NCI-H2029 (cell line): ENCODE measurements at places on chromosomes 6 and 20.

- DNase-seq = peak; percentile 84
These were observed 21.0 kb upstream of the RSPH4A start for GRCh38 chr6:116595247-116595646.

- no peak for DNase-seq
These were observed 194.7 kb upstream of the RREB1 start for GRCh38 chr6:6912817-6913744.

GRCh38 chr20:47711046-47711752, 74.1 kb downstream of the SULF2 start:
- no peak for DNase-seq

DNA sequence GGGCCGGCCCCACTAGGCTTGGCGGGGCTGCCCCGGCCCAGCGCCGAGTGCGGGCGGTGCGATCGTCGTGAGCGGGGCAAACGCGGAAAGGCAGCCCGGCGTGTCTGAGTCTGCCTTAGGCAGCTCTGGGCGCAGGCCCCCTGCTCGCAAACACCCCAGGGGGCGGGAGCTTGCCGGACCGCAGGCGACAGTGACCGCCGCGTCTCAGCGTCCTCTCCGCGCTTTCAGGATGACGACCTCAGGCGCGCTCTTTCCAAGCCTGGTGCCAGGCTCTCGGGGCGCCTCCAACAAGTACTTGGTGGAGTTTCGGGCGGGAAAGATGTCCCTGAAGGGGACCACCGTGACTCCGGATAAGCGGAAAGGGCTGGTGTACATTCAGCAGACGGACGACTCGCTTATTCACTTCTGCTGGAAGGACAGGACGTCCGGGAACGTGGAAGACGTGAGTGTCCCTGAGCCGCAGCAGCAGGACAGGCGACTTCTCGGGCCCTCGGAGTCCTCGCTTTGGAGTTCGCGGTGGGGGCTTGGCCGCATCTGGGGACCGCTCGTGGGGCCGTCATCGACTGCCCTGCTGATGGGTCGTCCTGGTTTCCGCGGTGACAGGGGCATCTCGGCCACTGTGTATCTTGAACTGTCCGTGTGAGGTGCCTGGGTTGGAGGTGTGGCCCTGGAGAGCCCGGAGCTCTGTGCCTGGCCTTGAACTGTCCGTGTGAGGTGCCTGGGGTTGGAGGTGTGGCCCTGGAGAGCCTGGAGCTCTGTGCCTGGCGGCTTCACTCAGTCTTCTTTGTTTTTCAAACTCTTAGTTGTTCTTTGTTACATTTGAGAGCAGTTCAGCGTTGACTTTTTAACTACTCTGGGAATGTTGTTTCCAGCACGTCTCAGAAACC, 786 bp downstream of the ADRM1 start:
- DNase-seq = no peak

- DNase-seq = no peak
These were observed 57.3 kb downstream of the DLL1 start for GRCh38 chr6:170233286-170234205.

GRCh38 chr6:110944681-110945151, 13.8 kb upstream of the GTF3C6 start:
- DNase-seq = peak; percentile 11

DNA sequence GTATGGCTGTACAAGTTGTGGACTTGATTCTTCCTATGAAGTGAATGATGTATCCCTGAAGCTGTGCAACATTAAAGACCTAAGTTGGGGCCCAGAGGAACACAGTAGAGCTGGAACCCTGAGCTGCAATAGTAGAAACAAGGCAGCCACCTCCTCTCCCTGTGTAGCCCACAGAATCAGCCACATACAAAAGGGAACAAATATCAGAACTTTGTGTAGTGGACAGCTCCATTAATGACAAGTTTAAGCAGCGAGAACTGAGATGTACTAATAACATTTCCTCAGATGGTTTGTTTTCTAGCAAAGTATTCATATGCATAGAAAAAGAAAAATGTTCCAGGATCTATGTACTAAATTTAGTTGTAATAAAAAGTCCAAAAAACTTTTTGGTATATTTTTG, 19.2 kb downstream of the PHACTR1 start:
- DNase-seq = no peak

GRCh38 chr6:135675862-135676261, 175.6 kb upstream of the PDE7B start:
- DNase-seq = no peak

DNA sequence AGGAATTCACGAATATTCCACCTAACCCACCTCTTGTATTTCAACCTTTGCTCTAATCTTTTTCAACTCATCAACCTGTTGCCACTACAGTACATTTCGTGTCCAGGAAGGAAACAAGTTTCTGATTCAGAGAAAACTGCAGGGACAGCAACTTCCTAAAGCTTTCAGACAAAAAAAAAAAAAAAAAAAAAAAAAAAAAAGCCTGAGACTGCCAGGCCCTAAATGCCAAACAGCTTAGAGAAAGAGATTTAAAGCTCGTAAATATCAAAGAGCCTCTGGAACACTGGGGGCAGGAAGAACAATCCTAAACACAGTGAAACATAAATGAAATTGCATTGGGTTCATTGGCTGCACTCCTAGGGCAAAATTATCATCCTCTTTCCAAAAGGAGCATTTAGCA, 411.2 kb upstream of the SPTLC3 start:
- no peak for DNase-seq

- DNase-seq = no peak
These were observed 42.1 kb downstream of the SMAP1 start for GRCh38 chr6:70709826-70710225.

GRCh38 chr6:148869585-148869984, 122.8 kb downstream of the UST start:
- DNase-seq = no peak

DNA sequence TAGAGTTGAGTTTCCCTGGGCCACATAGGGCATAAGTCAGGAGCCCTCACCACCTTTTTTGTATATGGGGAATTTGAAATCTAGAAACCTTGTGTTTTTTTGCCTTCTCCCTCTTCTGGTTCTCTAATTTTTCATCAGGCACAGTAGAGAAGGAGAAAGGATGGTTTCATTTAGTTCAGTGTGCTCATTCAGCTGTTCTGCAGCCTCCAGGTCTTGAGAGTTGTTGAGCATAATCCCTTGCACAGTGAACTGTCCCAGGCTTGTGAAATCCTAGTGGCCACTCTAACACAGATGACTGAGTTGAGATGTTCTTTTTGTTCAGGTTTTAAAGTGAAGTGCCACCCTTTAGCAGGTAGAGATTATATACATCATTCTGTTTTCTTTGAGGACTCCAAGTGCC, 183.5 kb downstream of the CDKAL1 start:
- DNase-seq = no peak

- DNase-seq = no peak
These were observed 306.2 kb downstream of the TAF4 start for GRCh38 chr20:61759286-61760065.

DNA sequence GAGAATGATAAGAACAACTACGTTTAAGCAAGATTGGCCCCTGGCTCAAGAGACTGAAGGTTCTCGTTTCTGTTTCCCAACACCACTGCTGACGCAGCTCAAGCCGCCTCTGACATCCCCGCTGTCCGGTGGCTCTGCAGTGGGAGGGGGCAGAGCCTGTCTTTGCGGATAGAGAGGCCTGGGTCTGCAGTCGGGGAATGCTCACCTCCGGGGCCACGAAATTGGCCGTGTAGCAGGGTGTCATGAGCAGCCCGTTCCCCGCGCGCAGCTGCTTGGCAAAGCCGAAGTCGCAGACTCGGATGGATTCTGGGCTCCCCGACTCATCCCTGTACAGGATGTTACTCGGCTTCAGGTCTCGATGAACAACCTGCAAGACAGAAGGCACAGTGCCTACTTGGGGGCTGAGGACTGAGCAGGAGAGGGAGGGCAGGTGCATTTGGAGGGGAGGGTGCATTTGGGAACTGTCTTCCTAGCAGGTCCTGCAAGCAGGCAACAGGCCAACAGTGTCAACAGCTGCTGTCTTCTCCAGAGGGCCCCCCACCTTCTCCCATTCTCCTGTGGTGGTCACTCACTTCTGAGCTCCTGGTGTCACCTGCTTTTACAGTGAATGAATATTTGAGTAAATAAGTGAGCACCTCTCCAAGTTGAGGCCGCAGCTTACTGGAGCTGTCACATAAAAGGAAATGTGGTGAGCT, 40.5 kb upstream of the MPC1 start:
- no peak for DNase-seq

DNA sequence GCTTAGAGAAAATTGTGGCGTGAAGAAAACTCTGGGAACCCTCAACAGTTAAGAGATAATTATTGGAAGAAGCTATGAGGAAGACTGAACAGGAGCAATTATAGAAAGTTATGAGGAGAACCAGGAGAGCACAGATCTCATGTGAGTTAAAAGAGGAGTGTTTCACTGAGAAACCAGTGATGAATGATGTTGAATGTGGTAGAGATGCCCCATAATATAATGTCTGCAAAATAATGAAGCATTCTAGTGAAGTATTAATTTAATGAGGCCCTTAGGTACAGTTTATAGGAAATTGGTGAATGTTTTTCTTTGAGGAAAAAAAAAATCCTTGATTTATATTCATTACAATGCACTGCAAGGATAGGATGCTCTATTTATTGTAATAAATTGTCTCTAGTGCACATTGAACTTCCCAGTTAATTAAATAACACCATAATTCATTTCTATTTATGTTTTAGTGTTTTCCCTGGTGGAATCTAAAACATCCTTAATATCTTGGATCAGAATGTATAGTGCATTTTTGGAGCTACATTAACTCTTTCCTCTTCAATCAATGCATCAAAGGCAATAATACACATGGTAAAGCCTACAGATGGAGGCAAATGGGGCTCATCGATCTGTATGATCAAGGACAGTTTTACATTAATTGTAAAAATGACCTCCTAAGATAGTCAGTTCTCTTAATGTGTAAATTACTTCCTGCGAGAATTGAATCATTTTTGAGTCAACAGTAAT, 91.4 kb upstream of the EYS start:
- DNase-seq = no peak

DNA sequence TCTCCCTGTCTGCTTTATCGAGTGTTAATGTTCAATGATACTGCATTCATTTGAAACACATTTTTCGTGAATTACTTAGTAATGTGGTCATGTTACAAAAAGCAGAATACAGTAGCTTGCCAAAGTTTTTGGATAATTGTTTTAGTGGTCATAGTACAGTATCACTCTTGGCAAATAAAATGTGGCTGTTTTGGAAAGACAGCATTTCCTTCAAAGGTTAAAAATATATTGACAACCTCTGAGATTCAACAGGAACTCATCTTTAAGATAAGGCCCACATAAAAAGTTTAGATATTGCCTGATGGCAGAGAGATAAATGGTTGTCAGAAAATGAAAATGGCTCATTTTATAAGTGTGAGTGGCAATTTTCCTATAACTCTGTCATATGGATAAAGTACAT, 297.7 kb upstream of the MAN1A1 start:
- no peak for DNase-seq

- no peak for DNase-seq
These were observed 9.7 kb downstream of the PCMTD2 start for GRCh38 chr20:64265201-64265600.

DNA sequence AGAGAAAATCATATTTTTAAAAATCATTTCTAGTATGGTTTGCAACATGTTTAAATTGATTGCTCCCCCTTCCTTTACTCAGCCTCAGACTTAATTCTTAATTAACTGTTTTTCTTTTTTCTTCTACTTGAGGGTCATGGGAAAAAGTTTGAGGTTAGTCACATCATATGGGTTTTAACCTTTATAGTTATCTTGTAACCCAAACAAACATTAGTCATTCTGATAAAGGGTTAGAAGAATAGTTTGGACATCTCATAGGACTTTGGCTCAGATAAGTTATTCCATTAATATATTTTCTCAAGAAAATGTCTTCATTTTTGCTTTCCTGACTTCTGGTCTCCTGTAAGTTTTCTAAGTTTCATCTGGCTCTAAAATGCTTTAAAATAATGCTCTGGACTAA, 34.5 kb upstream of the TSPYL1 start:
- no peak for DNase-seq

DNA sequence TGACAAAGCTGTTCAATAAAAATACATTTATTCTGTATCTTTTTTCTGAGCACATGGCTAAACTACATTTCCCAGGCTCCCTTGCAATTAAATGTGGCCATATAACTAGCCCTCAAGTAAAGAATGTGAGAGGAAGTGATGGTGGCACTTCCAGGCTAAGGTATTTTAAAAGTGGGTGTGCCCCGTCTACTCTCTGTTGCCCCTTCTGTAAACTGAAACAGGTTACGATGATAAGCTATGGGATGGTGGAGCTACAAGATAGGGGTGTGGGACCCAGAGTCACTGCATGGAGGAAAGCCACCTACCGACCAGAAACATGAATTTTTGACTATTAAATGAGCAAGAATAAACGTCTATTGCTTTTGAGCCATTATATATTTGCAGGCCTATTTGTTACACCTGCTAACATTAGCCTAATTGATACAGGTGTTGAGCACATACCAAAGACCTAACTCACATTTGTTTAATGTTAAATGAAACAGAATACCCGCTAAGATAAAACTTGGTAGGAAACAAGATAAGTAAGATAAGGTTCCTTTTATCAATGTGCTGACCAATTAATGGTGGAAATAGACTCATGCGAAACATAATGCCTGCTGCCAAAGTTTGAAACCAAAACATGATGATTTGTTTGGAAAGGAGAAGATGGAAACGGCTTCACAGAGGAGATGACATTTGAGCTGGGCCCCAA, 3.1 kb downstream of the FYN start:
- DNase-seq = no peak

GRCh38 chr6:16659466-16660156, 101.6 kb downstream of the ATXN1 start:
- DNase-seq = no peak

- no peak for DNase-seq
These were observed 597.7 kb upstream of the CITED2 start for GRCh38 chr6:139972116-139972515.

DNA sequence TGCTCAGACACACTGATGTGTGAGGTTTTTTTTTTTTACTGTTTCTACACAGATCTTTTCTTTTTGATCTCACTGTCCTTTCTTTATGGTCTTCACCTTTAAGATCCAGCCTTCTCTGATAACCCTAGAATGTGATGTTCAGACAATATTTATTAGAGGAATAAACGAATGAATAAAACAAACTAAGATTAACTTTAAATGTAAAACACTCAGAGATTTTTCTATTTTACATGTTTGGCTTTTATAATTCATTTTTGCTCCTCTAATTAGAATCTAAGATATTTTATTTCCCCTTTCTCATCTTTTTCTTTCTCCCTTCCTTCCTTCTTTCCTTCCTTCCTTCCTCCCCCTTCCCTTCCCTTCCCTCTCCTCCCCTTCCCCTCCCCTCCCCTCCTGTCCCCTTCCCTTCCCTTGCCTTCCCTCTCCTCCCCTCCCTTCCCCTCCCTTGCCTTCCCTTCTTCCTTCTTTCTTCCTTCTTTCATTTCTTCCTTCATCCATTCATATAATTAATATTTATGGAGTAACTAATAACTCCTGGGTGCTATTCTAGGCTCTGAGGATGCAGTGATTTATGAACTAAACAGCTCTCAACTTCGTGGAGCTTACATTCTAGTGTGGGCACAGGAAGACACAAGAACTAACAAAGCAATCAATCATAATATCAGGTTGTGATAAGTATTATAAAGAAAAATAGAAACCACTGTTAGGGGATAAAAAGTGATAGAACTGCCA, 133.5 kb upstream of the TSHZ2 start:
- no peak for DNase-seq

- DNase-seq = no peak
These were observed 173.1 kb upstream of the MMS22L start for GRCh38 chr6:97456070-97456469.

- DNase-seq = no peak
These were observed 212.3 kb upstream of the PMEPA1 start for GRCh38 chr20:57922083-57922482.
